ENCODE measurements at places on chromosomes 2 and 18.

DNA sequence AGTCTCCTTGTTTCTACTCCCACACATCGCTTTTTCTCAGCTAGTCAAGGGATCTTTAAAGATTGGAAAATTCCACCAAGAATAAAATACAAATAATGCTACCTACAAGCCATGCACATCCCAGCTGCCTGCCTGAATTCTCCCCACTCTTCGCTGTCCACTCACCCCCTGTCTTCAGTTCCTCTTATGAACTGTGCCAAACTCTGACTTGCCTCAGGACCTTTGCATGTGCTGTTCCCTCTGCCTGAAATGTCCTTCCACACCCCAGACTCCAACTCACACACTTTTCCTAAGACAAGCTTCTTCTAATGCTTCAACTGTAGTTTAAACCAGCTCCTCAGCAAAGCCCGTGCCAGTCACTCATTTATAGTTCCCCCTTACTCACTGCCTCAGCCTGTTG, 260.0 kb downstream of the NAPG start:
- no peak for DNase-seq

GRCh38 chr18:44767807-44768206, 87.1 kb downstream of the SETBP1 start:
- DNase-seq, result no peak

GRCh38 chr2:210009126-210009525, 6.7 kb downstream of the RPE start:
- no peak for DNase-seq

GRCh38 chr2:239469106-239469960, 68.5 kb upstream of the HDAC4 start:
- no peak for DNase-seq

- DNase-seq, result no peak
These were observed 32.1 kb downstream of the ADRA2B start for GRCh38 chr2:96083989-96084857.

GRCh38 chr2:173952267-173953046, 12.7 kb downstream of the SP3 start:
- no peak for DNase-seq

DNA sequence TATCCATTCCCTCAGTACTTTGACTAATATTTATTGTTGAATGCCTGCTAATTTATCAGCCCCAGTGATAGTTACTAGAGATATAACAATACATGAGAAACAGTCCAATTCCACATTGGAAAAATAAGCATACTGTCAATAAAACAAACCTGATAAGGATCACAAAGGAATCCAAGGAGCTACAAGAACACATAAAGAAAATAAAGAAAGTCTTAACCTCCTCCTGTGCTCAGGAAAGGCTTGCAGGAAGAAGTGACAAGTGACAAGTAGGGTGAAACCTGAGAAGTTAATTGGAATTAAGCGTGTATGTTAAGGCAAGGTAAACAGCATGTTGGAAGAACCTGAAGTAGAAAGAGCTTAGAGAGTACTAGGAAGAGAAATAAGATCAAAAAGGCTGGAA, 20.3 kb upstream of the ASNSD1 start:
- DNase-seq, result no peak

- no peak for DNase-seq
These were observed 24.0 kb upstream of the SNORC start for GRCh38 chr2:232846055-232846454.

- no peak for DNase-seq
These were observed 89.5 kb upstream of the ODC1 start for GRCh38 chr2:10537522-10538199.

- no peak for DNase-seq
These were observed 9.5 kb downstream of the CERS6 start for GRCh38 chr2:168465594-168465993.

GRCh38 chr2:25302758-25303375, 38.9 kb downstream of the DNMT3A start:
- DNase-seq, result no peak

GRCh38 chr18:57057890-57058289, 89.0 kb upstream of the BOD1L2 start:
- DNase-seq, result no peak

- DNase-seq, result no peak
These were observed 651.1 kb upstream of the ID2 start for GRCh38 chr2:8030573-8031303.

- DNase-seq, result no peak
These were observed 805.6 kb upstream of the KLHL29 start for GRCh38 chr2:22579341-22579740.

DNA sequence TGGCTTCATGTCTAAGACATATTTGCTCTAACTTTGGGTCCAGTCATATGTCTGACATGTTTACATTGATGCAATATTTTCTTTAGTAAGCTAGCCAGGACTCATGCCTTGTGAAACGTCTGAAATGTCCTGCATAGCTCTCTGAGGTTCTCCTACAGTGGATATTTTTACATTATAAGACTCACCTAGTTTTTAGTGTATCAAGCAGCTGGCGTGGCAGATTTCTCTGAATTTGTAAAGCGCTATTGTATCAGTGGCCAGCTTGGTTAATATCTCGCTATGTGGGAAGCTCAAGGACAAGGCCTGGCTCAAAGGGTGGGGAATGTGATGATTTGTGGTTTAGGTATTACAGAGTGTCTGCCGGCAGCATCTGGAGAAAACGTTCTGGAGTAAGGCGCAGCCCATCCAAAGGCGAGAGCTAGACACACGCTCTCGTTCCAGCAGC, 164.3 kb downstream of the LTBP1 start:
- DNase-seq, result no peak

DNA sequence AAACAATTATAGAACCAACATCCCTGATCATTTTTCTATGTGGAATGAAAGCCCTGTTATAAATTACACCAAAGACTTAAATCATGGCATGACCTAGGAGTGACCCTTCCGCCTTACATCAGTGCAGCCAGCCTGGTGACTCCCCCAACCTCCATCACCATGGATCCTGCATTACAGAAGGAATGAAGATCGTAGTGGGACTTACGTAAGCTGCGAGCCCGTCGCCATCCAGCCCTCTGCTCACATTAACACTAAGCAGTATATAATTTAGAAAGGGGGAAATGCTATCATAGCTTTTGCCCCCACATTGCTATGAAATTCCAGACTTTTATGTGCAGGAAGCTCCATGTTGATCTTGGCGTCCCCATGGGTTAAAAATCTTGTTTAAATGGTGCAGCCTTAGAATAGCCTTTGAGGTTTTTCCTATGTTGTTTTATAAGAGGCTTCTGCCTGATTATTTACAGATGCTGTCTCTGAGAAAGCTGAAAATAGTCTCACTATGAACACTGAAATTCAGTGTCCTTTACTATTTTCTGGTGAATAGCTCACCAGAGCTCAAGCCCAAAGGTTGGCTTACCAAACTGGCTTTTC, 76.3 kb downstream of the COLEC12 start:
- DNase-seq, result no peak

DNA sequence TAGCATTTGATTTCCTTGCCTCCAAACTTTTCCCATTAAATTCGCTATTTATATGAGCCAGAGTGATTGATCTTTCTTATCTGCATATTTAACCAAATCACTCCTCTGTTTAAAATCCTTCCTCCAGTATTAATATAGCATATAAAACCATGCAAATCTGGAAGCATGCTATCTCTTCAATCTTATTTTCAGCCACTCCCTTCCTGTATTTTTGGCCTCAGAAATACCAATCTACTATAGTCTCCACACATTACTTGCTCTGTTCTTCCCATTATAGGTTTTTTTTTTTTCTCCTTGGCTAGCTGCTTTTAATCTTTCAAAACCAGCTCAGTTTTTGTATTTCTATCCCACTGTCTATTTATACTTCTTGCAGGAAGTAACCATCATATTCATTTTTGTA, 19.1 kb downstream of the MAP2 start:
- DNase-seq, result no peak

DNA sequence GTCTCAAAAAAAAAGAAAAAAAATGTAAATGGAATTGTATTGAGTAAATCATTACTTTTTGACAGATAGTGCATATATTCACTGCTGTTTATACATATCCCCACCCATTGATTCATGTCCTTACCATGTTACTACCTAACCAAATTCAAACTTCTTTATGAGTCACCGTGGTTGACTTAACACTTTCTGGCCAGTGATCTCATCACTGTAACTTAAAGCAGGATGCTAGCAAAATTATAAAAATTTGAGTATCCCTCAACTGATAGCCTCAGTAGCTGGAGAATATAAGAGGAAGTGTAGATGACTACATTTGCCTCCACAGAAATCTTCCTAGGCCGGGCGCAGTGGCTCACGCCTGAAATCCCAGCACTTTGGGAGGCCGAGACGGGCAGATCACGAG, 13.4 kb downstream of the CNOT9 start:
- no peak for DNase-seq

- no peak for DNase-seq
These were observed 46.4 kb upstream of the SPP2 start for GRCh38 chr2:234003972-234004617.
